ENCODE measurements at places on chromosomes 5 and 9.

GRCh38 chr9:82234160-82234943 is 245.8 kb downstream of the SPATA31D1 start:
- DNase-seq: no peak

DNA sequence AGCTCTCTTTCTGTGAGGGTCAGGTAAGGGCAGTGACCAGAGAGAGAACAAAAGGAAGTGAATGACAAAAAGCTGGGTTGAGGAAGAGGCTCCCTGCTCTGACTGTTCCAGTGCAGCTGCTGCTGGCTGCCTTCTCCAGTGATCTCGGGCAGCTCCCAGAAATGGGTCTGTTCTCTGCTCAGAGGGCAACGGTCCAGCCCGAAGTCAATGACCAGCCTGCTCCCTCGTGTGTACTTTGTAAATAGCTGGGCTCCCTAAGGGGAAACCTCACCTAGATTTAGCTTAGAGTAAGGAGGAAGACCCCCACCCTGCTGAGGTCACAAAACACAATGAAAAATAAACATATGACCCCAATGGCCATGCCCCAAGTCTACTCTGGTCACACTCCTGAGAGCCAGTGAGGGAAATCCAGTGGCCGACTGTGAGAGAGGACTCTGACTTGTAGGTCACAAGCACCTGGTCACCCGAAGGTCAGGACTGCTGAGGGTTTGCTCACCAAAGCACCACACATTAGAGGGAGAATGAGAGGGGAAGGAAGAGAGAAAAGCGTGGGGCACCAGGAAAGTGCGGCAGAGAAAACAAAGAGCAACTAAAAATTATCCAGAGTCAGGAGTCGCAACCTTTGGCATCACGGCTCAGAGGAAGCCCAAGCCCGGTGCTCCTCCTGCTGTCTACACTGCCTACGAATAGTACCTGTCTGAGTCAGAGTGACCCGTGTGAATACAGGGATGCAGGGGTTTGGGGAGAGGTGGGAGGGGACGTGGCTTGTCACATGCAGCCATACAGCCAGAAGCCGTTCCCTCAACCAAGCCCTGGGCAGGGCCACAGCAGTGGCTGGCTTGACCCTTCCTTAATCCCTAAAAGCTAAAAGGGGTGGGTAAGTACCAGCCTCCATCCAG is 19.8 kb downstream of the NIPAL4 start:
- no peak for DNase-seq

DNA sequence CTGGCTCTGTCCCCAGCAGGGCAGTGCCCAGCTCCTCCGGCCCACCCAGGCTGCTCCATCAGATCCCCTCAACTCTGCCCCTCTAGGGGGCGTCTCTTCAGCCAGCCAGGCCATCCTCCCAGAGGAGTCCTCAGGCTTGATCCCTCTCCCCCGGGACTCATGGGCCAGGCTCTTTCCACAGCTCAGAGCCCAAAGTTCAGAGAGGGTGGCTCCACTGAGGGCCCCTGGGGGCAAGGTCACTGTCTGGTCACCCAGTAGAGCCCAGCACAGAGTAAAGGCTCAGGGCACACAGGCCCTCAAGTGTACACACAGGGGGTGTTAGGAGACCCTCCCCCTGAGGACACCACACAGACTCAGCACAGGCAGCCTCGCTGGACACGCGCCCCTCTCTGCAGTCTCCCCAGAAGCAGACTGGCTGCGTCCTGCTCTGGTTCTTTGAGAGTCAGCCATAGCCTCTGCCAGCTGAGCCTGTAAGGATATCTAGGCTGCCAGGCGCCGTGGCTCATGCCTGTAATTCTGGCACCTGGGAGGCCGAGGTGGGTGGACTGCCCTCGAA is 64.8 kb downstream of the PAX5 start:
- DNase-seq: no peak

GRCh38 chr5:142727735-142728047 is 41.8 kb upstream of the FGF1 start:
- no peak for DNase-seq

GRCh38 chr5:107460789-107461188 is 209.9 kb downstream of the EFNA5 start:
- no peak for DNase-seq

GRCh38 chr5:23411994-23412393 is 95.4 kb upstream of the PRDM9 start:
- DNase-seq: no peak

- DNase-seq: no peak
Observed at GRCh38 chr9:117779760-117780159, 75.6 kb downstream of the TLR4 start.
